ENCODE measurements at places on chromosomes 1 and 21. TPM values are rescaled to one million over a fixed set of nuclear protein-coding genes. Genes with fewer than 3 reads are reported as not detected.

The TMEM61 gene
- not detected for total RNA-seq

DNA sequence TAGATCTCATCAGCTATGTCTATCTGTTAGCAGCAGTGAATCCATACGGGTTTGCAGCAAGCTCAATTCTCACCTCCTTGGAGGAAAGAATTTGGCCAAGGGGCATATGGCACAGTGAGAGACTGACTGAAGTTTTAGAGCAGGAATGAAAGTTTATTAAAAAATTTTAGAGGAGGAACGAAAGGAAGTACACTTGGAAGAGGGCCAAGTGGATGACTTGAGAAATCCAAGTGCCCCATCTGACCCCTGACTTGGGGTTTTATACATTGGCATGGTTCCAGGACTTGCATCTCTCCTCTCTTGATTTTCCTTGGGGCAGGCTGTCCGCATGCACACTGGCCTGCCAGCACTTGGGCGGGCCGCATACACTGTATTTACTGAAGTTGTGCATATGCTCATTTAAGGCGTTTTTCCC is 9.2 kb upstream of the OSBPL9 start:
- DNase-seq = no peak

DNA sequence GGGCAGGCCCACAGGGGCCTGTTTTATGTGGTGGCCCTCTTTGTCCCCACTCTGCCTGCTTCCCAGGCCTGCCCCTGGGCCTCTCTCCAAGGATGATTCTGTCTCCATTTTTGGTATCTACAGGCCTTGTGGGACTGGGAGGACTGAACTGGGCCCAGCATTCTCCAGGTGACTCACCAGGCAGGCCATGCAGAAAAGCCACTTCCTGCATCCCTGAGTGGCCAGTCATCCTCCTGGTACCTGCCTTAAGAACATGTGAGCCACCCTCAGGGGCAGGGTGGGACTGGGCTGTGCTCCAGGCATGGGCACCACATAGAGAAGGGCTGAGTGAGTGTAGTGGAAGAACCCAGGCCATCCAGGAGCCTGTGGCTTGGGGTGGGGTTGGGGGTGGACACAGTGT is 20.0 kb upstream of the BCAR3 start:
- DNase-seq = peak; percentile 83

DNA sequence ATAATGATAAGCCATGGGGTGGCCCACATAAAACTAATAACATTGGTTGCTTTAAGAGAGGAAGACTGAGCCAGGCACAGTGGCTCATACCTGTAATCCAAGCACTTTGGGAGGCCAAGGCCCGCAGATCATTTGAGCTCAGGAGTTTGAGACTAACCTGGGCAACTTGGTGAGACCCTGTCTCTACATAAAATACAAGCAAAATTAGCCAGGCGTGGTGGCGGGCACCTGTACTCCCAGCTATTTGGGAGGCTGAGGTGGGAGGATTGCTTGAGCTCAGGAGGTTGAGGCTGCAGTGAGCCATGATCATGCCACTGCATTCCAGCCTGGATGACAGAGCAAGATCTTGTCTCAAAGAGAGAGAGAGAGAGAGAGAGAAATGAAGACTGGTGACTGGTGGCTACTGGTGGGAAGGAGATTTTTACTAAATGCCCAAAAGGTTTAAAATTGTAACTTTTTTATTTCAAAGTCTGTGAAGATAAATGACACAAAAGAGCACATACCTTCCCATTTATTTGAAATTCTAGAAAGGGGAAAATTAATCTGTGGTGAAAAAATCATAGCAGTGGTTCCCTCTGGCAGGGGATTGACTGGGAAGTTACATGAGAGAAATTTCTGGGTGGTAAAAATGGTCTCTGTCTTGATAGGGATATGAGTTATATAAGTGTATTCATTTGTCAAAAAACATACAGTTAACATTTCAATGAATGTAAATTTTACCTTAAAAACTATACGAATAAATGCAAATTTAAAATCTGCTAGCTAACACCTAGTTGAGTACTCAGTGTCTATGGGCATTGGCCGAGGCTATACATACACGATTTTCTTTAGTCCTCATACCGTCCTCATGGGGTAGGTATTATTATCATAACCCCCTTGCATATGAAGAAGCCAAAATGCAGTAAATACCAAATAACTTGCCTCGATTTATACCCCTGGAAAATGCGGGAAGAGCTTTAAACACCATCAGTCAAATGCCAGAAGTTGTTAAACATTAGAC is 2.2 kb upstream of the NBPF1 start:
- no peak for DNase-seq

- no peak for DNase-seq
Observed at GRCh38 chr1:145690587-145691558, 16.3 kb downstream of the PDZK1 start.

DNA sequence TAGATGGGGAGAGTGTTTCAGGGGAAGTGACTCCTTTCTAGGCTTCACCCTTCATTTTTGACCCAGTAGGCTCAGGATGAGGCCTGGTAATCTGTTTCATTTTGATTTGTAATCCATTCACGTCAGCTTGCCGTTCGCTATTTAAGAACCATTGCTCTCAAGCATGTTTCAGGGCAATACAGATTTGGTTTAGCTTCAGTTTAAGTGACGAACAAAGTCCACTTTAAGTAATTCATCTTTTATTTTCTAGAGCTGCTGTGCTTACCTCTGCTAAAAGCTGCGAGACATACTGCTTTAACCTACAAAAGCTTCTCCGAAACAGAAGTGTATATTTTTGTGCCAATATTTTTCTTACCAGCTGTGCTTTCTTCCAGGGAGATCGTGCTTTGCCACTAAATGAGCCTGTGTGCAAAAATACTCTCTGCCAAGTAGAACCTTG is 8.9 kb upstream of the FMO3 start:
- DNase-seq = no peak

The OR2T2 gene
- total RNA-seq = not detected

DNA sequence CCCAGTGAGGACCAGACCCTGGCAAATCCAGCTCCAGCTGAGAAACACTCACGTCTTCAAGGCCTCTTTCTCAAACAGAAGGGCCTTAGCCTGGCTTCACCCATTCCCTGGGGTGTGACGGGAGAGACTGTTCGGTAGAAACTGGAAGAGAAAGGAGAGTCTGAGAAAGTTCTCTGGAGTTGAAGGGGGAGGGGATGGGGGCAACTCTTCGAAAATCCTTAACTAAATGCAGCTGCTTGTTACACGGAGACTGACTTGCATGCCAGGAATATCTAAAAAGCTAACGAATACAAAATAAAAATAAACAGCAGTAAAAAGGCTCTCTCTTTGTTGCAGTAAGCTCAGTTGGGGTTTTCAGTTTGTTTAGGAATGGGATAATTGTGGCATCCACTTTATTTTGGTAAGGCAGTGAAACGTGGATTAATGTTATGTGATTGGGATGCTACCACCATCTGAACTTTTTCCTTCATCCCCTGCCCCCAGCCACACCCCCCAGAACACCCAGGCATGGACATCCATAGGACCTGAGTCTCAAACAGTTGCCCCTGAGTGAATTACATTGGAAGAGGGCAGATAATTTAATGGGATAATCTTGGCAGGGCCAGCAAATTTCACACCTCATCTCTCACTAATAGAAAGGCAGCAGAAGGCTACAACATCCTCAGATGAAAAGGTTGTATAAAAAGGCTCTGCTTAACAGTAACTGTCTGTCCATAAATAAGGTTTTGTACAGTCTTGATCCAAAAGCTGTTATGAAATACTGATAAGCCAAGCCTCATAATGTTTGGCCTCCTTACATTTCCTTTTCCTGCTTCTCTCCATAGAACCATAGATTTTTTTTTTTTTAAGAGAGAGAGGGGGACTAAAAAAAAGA is 5.8 kb downstream of the ROR1 start:
- DNase-seq = no peak
